DMS53 (cell line): ENCODE measurements at places on chromosomes 11 and 22.

DNA sequence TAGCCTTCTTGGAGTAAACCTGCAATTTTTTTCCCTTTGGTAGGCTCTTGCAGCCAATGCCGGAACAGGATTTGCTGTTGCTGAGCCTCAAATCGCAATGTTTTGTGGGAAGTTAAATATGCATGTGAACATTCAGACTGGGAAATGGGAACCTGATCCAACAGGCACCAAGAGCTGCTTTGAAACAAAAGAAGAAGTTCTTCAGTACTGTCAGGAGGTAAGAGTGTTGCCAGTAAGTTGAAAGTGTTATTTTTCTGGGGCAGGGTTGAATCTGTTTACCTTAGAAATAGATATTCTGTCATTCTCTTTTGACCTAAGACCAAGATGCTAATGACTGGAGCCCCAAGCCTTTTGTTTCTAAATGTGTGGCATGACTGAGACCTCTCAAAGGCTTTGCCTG lies 39.7 kb downstream of the APLP2 start:
- DNase-seq: no peak

GRCh38 chr11:28961726-28962125 lies 853.5 kb downstream of the METTL15 start:
- DNase-seq: no peak

DNA sequence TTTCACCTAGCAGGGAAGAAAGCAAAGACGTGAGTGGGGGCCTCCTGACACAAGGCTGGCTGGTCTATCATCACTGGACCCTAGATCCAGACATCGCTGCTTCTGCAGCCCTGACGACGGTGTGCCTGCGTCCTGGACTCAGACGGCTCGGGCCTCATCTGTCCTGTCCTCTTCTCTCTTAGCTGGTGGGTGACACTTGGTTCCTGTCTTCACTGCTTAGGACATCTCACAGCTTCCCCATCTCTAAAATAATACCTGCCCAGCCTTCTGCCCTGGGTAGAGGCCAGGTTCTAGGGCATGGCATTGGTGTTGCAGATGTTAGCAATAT lies 41.3 kb downstream of the APOL1 start:
- DNase-seq: no peak

DNA sequence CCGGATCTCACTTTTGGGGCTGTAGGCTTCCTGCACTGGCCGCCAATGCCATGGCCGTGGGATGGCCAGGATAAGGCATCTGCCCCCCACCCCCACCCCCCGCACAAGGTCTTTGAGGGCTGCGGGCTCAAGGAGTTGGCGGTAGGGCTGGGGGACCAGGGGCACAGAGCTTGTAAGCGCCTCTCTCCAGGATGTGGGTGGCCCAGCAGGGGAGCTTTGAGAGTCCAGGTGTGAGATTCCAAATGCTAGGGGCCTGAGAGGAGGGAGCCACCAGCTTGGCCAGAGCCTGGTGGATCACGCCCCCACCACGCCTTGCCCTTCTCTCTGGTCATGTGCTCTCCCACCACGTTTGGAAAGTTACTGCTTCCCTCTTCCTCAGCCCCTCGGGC lies 5.0 kb downstream of the CD81 start:
- DNase-seq: no peak

GRCh38 chr22:25704701-25705100 lies 37.3 kb upstream of the MYO18B start:
- no peak for DNase-seq

GRCh38 chr11:119378851-119379465 lies 2.5 kb downstream of the USP2 start:
- DNase-seq: no peak

DNA sequence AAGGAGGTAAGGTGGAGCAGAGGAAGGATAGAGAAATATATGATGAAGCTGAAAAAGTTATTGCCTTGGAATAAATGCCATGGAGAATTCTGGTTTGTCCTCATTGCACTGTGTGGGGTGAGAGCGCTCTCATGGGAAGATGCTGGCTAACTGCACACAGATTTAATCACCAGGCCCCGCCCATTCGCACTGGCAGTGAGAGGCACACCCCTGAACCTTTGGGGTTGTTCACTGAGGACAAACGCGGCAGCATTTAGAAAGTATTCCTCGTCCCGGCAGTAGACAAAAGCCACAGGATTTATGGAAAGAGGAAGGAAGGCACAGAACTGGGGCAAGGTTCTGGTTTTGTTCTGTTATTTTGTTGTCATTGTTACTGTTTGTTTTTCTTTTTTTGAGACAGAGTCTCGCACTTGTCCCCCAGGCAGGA lies 70.2 kb downstream of the MED15 start:
- DNase-seq: no peak

GRCh38 chr11:98589967-98590366 lies 430.8 kb upstream of the CNTN5 start:
- DNase-seq: no peak

- DNase-seq: no peak
Observed at GRCh38 chr22:30481711-30482110, 9.9 kb upstream of the SEC14L3 start.

DNA sequence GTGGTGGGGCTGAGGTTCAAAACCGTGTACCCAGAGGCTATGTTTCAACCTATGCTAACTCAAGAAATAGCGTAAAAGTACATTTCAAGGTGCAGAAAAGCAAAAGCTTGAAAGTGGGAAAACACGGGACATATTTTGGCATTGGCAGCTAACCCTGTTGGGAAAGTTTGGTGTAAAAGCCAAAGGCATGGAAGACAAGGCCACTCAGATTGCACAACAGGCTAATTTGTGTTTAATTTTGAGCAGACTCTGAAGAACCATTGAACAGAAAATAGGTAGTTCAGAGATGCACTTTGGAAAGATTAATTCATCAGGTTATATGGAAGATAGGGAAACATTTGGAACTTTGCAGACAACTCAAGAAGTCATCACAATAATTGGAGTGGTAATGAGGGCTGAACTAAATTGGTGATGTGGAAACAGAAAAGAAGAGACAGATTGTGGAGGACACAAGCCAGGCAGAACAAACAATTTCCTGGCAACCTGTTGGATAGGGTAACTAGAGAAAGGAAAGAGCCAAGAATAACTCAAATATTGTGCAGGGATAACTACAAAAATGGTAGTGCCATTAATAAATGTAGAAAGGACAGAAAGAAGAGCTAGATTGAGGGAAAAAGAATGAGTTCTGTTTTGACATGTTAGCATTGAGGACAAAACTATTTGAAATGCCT lies 140.5 kb upstream of the PGR start:
- no peak for DNase-seq

DNA sequence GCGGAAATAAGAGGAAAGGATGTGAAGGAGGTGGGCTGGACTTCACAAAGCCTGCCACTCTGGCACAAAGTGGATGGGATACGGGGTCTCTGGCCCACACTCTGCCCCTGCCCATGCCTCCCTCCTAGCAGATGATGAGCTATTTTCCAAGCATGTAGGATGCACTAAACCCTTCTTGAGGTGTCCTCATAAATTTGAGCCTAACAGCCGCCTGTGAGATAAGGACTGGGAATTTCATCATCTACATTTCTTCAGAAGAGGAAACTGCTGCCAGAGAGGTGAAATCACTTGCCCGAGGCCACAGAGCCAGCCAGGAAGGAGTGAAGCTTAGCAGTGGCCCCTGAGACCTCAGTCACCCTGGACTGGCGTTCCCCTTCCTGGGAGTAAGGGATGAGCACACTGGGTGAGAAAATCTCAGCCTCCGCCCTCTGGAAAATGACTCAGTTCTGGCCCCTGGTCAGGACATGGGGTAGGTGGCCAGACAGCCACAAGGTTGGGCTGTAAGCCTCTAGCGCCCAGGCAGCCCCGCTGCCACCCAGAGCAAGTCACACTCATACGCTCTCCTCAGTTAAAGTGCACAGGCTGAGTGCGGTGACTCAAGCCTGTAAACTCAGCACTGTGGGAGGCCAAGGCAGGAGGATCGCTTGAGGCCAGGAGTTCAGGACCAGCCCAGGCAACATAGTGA lies 27.9 kb downstream of the MB start:
- no peak for DNase-seq

- no peak for DNase-seq
Observed at GRCh38 chr11:19121646-19122045, 4.7 kb downstream of the ZDHHC13 start.

DNA sequence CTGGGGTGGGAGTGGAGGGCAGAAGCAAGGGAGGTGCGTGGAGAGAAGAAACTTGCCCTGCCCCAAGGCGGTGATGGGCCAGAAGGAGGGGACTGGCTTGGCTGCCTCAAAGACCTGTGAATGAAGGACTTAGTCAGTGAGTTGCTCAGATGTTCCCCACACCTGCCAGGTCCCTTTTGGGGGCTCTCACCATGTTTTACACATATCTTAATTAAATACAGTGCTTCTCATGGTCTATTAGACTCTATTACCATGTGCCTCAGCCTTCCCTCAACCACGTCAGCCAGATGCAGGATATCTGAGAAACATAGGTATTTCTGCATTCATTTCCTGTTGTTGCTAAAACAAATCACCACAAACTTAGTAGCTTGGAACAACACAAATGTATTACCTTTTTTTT lies 429.5 kb downstream of the BUD13 start:
- DNase-seq: no peak

DNA sequence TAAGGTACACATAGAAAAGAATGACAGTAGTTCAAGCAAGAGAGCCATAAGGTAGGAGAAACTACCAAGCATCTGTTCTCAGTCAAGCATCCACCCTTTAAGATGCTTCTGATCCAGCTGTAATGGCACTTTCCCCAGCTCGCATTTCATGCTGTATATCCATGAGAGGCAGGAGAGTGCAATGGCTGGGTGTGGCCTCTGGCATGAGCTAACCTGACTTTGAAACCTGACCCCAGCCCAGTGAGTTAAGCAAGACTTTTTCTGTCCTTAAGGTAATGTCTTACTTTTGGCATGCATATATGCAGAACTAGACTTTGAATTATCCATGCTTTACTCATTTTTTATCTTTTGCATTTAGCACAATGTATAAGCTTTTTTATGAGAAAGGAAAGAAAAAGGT lies 79.8 kb upstream of the CNTN5 start:
- DNase-seq: peak; percentile 68

- no peak for DNase-seq
Observed at GRCh38 chr11:45223496-45223895, 62.6 kb downstream of the SYT13 start.

- DNase-seq: no peak
Observed at GRCh38 chr11:77771135-77771534, 49.4 kb downstream of the RSF1 start.

DNA sequence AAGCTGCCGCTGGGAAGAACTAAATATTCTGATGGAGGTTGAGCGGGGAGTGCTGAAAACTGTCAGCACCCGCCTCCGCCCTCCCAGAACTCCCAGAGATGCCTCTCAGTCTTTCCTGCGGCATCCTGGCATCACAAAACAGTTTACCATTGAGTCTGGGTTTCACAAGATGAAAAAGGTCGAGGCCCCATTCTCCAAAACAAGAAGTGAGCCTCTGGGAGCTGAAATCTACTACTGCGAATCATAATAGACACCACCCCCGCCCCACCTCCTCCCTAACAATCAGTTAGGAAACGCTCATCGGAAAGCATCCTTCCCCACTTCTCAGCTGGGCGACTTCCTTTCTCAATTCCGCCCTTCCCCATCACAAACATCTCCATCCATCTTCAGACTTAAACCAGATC lies 1.0 kb downstream of the SUN2 start:
- peak; percentile 61 for DNase-seq

DNA sequence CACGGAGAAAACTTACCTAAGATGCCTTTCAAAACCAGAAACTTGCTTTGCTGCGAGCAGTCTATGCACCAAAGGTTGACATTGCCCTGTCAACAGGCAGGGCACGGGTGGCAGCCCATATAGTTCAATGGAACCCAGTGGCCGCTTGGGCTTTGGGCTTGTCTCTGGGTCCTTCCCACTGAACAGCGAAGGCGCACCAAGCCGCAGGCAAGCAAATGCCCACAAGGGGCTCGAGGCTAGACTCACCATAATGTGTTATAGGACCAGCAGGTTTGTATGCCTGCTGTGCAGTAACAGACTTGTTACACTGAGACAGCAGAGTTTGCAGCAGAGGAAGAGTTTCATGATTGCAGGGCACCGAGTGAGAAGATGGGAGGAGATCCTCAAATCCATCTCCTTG lies 20.3 kb downstream of the CLDN5 start:
- DNase-seq: peak; percentile 1

DNA sequence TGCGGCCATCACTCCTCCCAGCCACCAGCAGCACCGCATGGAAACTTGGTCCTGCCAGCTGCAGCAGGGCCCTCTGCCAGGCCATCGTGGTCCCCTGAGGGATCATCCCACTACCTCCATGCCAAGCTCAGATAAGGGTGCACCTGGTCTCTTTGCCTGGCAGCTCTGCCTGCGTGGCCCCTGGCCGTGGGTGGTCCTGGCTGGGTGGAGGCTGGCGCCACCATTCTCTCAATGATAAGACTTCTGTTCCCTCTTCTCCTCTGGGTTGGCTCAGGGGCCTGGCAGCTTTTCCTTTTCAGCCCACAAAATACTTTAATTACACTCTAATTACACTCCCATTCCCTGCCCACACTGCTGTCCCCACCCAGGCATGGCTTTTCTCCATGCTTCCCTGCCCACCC lies 26.8 kb upstream of the TSKU start:
- DNase-seq: no peak

DNA sequence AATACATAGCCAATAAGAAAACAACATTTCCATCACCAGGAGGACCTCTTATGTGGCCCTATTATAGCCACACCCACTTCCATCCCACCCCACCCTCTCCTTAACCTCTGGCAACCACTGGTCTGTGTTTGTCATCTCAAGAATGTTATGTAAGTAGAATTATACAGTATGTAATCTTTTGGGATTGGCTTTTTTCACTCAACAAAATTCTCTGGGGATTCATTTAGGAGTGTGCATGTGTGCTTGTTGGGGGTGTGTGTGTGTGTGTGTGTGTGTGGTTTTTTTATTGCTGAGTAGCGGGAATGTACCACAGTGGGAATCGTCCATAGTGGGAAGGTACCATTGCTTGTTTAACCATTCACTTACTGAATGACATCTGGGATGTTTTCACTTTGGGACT lies 5.2 kb downstream of the KCNJ5 start:
- no peak for DNase-seq

DNA sequence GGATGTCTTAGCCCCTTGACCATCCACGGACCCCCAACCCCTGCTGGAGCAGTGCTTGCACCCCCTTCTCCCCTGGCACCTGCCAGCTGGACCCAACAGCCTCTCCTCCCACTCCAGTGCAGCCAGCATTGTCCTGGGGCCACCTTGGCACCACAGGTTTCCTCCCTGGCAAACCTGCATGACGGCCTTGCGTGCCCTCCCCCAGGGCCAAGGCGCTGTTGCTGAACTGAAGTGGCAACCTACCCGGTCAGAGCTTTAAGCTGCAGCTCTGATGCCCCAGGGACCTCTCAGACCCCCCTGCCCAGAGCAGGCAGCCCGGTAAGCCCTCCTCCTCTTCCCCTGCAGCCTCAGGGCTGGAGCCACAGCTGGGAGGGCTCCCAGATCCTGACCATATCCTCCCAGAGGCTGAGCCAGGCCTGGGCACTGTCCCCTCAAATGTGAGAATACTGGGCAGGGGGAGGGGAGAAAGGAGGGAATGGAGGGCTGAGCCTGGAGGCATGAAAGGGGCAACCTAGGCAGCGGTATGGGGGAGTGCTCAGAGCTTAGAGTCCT lies 1.8 kb upstream of the LRRC75B start:
- DNase-seq: no peak

- no peak for DNase-seq
Observed at GRCh38 chr11:4059424-4059823, 35.2 kb upstream of the RRM1 start.
